ENCODE measurements at places on chromosomes 5 and 9.

- DNase-seq: no peak
Observed at GRCh38 chr9:8856396-8857067, 1057.0 kb upstream of the DMAC1 start.

DNA sequence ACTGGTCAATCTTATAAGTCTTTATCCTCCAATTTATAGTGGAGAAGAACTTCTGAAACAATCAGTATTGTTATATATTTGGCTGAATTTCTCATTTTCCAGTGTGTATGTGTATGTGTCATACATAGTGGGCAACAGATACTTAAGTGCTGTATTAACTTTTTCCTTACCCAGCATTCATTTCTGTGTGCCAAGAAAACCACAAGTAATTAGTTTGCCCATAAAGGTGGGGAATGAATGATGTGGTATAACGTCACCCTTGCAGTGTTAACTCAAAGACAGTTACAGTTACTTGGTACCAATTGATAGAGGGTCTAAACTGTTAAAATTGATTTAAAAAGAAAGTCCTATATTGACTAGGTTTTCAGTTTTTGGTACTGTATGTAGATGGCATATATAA, 2.0 kb downstream of the OGN start:
- no peak for DNase-seq

DNA sequence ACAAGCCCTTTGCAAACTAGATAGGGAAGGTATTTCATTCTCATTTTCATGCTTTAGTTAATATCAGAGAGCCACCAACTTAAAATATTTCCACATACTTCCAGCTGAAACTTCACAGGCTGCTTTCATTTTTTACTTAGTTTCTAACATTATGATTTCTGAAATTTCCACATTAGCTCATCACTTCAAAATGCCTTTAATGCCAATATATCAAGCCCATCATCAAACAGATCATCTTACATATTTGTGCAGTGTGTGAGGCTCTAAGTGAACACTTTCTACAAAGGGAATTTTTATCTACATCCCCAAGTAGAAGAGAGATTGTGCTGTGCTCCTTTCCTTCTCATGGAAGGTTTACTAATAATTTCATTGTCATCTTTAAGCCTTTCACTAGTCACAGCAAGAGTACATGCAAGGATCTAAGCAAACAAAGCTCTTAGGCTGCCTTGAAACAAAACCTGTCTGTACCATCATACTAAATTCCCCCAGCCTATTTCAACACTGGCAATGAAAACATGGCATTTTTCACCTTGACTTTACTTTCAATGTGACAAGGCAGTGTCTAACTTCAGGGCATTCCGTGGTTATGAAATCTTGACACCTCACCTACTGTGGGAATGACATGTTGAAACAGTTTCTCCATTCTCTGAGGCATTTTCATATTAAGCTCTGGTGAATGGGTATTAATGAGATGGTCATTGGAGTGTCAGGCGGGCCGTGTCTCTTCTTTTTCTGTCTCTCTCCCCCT, 45.4 kb downstream of the PPP2R2B start:
- no peak for DNase-seq

- no peak for DNase-seq
Observed at GRCh38 chr5:78519198-78519941, 129.2 kb downstream of the LHFPL2 start.

DNA sequence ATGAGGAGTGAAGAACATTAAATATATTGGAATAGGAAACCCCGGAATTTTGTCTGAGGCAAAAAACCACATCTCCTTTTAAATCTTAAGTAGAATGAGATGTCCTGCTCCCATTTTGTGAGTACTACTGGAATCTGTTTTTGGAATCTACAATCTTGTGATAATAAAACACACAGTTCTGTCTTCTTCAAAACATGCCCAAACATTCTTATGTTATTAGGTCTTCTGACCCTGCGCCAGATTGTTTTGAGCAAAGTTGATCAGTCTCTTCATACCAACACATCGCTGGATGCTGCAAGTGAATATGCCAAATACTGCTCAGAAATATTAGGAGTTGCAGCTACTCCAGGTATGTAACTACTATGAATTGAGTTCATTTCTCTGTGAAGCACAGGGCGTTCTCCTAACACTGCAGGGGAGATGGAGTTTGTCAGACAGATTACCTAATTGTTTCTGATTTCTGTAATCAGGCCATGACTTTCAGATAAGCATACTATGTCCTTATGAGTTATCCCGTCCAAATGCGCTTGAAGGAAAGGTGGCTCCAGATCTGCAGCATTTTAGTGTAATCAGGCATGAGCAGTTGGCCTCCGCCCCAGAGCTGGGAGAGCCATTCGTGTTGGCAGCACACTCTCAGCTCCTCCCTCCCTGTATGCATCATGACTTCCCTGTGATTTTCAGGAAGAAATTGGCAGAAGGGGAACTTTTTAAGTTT, 88.0 kb downstream of the NLN start:
- no peak for DNase-seq

DNA sequence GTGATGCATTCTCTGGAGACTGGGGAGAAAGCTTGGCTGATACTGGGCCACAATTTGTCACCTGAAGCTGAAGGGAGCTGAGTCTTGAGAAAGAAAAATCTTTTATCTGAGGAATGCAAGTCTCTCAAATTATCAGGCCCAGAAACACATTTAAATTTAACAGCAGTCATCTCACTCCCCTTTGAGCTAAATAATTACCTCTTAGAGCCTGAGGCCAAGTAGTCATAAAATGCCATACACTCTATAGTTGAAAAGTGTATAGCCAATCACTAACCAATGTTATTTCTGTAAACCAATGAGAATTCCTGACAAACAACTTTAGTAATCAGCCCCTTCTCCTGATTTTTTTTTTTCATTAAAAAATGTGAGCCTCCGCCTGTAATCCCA, 32.7 kb upstream of the DAPK1 start:
- no peak for DNase-seq

DNA sequence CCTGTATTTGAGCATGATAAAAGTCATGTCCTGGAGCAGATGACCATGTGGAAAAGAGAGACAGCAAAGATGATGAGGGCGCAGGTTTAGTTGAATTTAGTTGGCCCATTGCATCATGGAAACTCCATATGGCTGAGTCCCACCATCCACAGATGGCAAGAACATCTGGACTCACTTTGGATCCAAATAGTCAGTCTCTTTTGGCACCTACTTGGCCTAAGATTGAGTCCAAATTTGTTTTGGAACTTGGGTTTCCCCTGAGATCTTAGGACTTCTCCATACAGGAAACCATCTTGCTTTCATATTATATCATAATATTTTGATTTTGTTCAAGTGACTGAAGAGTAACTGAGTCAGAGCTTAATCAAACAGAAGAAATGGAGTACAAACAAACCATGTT, 217.5 kb downstream of the DRD1 start:
- DNase-seq: no peak

DNA sequence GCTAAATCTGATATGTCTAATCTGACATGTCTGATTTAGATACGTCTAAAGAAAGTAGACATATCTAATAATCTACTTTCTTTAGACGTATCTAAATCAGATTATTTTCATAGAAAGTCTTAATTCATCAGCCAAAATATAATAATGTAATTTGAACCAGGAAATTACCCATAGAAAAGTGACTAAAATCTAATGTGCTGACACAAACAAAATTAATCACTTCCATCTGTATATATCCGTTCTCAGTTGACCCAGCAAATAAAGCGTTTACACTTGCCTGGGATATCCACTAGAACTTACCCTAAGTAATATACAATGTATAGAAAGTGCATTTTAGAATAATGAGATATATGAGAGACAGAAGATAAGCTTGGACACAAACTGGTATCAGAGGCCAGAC, 56.7 kb downstream of the TTLL11 start:
- DNase-seq: no peak

- DNase-seq: no peak
Observed at GRCh38 chr5:158832731-158833130, 267.0 kb downstream of the EBF1 start.
